ENCODE measurements at places on chromosomes 12 and 14.

DNA sequence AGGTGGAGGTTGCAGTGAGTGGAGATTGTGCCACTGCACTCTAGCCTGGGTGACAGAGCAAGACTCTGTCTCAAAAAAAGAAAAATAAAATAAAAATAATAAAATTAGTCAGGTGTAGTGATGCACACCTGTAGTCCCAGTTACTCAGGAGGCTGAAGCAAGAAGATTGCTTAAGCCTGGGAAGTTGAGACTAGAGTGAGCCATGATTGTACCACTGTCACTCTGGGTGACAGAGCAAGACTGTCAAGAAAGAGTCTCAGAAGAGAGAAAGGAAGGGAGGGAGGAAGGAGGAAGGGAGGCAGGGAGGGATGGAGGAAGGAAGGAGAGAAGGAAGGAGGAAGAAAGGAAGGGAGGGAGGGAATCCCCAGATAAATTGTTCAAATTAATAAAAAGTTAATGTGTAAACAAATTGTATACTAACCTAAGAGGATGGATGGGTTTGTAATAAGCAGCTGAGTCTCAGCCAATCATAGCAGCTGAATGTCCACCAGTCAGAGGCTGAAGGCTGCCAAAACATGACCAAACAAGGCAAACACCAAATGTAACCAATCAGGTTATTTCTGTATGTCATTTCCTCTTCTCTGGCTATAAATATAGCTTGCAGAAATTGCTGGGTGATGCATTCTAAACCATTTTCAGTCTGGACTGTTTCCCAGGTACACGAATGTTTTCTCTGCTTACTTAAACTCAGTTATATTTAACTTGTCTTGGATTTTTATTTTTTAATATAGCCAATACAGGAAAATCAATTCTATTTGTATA lies 6.1 kb upstream of the CDCA4 start:
- no peak for DNase-seq

DNA sequence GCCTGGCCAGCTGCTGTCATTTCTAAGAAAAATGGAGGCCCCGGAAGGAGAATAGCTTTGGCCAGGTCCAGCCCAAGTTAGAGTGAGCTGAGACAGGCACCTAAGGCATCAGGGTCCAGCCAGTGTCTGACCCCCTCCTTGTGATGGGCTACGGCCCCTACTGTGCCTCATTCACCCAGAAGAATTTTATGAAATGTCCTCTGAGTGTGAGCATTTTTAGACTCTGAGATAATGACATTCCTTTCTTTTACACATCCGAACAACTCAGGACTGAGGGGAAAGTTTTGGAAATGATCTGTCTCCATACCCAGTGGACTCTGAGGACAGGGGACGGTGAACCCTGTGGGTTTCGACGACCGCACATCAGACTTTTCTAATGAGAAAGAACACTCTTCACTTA lies 50.4 kb downstream of the SLC24A4 start:
- no peak for DNase-seq

GRCh38 chr12:67086116-67086515 lies 183.0 kb upstream of the CAND1 start:
- no peak for DNase-seq

- DNase-seq: no peak
These were observed 2.1 kb upstream of the GSC start for GRCh38 chr14:94771906-94772490.

DNA sequence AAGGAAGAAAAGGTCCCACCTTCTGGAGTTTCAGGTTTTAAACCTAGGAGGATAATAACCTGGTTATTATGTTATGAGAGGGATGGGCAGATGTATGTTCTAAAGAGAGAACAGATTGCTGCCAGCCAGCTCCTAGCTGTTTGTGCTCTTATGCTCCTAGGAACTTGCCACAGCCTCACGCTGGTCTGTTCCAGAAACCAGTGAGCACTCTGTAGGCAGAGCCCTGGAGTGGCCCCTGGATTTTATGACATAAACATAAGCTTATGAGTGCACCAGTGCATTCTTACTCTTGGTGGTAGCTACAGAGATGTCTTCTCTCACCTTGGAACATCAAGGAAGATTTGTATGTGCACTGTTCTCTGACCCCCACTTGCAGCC lies 27.7 kb downstream of the KLC1 start:
- no peak for DNase-seq
